ENCODE measurements at places on chromosomes 7 and 10.

DNA sequence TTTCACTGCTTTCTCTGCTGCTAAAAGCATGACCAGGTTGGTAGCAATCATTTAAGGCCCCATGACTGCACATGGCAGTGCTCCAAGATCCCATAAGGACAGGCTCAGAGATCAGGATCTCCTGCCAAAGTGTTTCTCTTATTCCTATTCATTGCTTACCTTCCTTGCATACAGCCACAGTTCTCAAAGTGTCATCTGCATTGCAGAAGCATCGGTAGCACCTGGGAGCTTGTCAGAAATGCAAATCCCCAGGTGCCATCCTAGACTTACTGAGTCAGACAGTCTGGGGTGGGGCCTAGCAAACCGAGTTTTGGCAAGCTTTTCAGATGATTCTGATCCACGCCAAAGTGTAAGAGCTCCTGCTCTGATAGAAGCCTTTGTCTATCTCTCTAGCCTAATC is 489.0 kb upstream of the AUTS2 start:
- no peak for DNase-seq

DNA sequence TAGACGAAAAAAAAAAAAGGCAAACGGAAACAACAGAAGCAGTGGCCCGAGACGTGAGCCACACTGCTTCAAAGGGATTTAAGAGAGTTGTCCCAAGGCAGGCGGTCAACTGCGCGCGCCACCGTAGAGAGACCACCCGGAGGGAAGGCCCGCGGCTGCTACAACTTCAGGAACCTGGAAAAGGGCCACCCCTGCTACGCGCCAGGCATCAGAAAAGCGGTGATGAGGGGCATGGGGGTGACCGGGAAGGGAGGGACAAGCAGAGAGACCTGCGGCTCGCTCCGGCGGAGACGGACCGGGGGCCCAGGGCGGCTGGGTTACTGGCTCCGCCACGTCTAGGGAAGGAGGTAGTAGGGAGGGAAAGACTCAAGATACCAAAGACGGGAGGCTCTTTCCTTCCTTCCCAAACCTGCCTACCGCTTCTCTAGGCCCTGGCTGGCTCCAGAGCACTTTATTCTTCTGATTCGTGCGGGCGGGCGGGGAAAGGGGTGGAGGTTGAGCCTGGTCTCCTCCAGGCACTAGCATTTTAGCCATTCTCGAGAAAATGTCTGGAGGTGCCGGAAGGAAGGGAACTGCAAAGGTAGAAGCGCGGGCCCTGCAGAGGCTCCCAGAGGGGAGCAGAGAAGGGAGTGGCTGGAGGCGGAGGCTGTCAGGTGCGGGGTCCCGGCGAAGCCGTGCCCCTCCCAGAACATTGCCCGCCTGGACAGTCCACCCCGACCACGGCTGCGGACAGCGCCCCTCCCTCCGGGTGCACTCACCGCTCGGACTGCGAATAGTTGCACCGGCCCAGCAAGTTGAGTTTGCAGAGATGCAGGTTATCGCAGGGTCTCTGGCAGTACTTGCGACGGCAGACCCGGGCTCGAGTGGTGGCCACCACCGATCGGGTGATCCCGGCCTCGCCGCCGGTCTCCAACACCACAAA is 993 bp downstream of the ZC3HAV1 start:
- DNase-seq, result no peak

DNA sequence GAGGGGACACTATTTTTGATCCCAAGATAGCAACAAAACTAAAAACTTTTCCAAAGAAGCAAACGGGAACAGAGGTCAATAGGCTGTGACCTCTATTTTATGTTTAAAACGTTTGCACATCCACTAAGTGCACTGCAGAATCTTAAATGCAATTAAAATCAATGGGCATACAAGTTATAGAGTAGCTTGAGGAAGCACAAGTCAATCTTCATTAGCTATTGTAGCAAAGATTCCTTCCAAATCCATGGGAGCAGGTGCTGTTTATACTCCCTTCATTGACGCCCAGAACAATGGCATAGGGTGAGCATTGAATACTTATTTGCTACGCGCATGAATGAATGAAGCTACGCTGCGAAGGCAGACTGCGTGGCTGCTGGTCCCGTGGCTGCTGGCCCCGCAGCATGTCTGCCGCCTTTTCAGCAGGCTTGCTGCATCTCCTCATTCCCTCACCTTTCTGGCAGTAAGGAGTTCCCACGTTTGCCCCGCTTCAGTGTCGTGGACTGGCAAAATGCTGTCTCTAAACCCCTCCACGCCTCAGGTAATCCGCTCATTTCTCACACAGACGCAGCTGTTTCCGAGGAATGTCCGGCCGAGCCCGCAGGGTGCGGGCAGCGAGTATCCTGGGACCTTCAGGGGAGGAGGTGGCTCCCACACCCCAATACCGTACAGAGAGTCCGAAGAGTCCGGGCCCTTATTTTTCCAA is 754 bp upstream of the PHYHIPL start:
- no peak for DNase-seq

DNA sequence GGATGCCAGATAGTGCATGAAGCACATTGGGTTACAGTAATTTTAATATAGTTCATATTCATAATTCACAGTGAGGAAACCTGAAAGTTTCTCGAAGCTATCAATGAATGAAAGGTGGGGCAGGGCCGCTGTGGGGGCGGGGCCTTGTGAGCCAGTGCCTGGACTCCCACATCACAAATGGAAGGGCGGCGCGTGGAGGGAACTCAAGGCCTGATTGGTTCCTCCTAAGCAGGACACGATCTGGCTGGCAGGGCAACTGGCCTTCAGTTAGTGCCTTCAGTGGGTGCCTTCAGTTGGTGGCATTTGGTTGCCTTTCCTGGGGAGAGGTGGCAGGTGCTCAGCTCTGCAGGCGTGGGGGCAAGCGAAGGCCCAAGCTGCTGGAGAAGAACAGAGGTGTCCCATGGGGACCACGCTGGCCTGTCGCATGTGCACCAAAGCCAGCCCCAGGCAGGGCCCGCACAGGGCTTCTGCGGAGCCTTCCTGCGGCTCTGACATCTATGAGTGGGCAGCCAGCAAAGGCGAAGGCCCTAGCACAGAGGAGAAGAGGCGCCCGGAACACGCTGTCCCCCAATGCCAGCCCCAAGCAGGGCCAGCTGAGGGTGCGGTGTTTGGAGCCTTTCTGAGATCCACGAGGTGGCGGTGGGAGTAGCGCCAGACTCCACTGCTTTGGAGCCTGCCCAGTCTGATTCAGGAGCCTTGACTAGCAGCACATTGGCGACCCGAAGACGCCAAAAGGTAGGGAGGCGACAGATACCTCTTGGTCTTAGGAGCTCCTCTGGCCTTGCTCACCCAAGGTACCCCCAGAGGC is 118.0 kb upstream of the PDSS1 start:
- DNase-seq, result no peak

- DNase-seq, result no peak
Measured at GRCh38 chr10:100586959-100587358, 51.2 kb downstream of the HIF1AN start.

DNA sequence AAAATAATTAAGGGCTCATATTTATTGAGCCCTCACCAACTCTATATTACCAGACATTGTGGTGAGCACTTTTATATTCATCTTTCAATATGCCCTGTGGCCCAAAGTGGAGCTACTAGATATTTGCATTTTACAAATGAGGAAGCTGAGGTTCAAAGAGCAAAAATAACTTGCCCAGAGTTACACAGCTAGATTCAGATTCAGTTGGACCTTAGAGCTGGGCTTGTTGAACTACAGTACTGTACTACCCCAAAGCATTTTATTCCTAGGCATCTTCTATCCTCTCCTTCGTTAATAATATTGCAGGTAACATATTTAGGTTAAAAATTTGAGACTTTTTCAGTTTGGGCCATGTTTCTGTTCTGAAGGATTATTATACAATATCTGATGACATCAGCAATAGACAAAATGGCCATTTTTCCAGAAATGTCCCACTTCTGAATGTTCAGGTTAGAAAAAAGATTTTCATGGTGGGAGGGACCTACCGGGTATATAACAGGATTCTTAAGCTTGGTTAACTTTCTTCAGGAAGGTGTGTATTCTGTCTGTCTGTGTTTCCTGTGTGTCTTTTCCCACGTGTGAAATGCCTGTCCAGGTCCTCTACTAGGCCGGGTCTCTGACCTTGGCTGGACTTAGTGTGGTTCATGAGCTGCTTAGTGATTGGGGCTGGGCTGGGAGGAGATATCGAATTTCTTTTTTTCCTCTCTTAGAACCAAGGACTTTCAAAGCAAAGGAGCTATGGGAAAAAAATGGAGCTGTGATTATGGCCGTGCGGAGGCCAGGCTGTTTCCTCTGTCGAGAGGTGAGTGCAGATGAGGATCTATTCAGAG is 13.6 kb downstream of the PRXL2A start:
- no peak for DNase-seq

Measured in right renal cortex interstitium (tissue), 3 donors.